Activated T-helper 2 cell treated with anti-CD3 and anti-CD28 coated beads, Interferon-gamma antibody, Interleukin-2, Interleukin-4, amounts not matched to agents 10 μg/mL and 5 μg/mL and 100 μg/mL, durations not matched to agents 14 hours and 24 hours and 36 hours (primary cell): ENCODE measurements at places on chromosomes 7 and 10.

GRCh38 chr7:13288516-13288915, 601.1 kb downstream of the ARL4A start:
- DNase-seq: no peak

- peak; percentile 28 for DNase-seq
Measured at GRCh38 chr10:60733517-60733822, 44.8 kb upstream of the CDK1 start.

DNA sequence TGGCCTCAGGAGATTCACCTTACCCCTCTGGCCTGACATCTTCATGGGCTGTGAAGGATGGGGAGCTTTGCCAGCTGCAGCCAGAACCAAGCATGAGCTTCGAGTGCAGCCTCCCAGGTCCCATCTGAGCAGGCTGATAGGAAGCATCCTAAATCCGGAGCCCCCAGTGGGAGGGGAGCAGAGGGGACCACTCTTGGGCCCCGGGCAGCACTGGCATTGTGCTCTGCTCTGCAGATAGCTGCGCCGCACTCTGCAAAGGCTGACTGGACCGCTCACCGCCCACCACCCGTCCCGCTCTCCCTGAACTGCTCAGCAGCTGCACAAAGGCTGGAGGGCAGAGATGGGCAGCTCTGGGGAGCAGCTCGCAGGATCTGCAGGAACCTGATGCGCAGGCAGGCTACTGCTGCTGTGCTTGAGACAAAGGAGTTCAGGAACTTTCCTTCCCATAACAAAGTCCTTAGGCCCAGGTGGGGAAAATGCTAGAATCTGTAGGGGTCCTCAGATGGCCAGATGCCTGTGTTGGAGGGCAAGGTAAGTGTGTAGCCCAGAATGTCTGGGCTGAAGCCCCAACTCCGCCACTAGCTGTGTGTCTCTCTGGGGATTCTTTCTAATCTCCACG, 51.8 kb downstream of the ARHGAP22 start:
- DNase-seq: no peak

- no peak for DNase-seq
Measured at GRCh38 chr10:92502296-92502808, 71.5 kb downstream of the IDE start.

- no peak for DNase-seq
Measured at GRCh38 chr10:89783406-89783805, 82.0 kb downstream of the KIF20B start.

DNA sequence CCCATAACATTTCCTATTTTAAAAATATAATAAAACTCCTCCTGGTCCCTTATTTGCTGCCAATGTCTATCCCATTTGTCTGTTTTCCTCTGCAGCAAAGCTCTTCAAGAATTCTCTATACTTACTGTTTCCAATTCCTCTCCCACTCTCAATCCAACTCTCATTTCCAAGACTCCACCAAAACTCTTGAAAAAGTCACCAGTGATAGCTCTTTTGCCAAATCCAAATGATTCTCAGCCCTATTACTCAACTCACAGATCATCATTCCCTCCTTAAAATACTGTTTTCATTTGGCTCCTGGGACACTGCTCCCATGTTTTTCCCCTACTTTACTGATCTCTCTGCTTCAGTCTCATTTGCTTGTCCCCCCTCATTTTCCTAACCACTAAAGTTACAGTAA, 139.4 kb downstream of the HIBADH start:
- DNase-seq: no peak

DNA sequence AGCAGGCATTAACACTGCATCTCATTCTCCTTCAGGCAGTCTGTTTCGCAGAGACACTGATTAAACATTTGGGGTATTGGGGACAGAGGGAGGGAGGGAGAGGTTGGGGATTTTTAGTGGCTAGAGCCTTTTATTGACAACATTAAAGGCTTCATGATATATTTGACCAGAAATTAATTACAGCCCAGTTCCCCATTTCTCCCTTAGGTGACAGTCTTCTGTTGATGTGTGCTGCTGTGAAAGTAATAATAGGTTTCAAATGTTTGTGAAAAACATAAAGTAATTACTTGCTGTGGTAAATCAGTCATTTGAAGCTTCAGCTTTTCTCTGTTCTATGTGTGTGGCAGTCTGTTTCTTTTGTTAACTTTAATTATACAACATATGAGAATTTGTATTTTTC, 105.3 kb upstream of the LRGUK start:
- no peak for DNase-seq

DNA sequence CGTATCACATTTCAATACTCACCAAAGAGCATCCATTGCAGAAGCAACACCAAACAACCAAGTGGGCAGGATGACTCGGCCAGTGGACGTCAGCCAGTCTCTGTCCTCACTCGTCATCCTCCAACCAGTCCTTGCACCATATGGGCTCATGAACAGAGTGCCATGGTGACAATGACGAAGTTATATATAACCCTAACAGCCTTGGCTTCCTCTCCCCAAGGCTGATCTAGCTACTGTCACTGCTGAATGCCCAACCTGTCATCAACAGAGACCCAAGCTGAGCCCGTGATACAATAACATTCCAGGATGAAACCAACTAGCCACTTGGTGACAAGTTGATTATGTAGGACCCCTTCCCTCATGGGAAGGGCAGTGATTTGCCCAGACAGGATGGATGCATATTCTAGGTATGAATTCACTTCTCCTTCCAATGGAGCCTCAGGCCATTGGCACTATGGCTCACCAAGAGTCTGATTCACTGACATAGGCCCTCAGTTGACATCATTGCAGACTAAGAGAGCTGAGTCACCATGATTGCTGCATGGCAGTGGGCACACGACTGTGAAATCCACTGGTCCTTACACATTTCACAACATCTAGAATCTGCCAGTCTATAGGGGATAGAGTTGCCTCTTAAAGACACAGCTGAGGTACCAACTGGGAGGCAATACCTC, 26.3 kb upstream of the PPIF start:
- no peak for DNase-seq

DNA sequence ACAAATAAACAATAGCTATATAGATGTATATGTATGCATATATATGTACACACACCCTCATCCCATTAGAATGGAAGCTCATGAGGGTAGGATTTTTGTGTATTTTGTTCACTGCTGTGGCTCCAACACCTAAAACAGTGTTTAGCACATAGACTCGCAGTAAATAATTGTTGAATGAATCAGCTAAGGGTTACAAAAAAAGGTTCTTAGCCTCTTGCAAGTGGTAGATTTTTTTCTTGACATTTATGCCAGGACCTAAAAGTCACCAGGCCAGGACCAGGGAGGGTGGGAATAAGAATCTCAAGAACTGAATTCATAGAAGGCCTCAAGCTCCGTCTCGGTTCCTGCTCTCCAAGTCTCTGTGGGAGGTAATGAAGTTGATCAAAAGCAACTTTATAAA, 82.5 kb upstream of the CAPZA2 start:
- no peak for DNase-seq

DNA sequence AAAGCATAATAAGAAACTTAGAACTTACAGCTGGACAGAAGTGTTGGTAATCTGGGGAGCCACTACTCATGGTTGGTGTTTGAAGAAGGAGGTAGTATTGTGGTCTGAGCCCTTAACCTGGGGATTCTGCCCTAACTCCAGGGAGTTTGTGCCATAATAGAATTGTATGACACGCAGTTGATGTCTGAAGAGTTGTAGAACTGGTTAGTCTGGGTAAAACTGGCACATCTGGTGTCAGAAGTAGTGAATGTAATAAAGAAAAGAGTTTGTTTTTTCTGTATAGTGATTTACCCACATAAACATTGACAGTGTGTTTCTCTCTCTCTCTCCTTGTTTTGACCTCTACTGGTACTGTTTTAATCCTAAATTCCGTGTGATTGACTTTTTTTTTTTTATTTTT, 448.1 kb upstream of the SEMA3D start:
- no peak for DNase-seq

DNA sequence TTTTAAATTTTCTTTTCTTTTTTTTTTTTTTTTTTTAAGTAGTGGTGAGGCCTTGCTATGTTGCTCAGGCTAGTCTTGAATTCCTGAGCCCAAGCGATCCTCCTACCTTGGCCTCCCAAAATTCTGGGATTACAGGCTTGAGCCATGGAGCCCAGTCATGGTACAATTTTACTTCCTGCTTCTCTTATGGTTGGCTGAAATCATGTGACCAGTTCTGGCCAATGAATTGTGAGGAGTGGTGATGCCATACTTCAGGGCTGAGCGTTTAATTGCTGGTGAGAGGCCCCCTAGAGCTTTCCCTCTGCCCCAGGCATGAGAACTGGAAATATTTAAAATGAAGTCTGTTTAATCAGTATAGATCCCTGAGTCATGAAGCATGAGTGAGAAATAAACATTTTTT, 22.2 kb upstream of the BAIAP2L1 start:
- no peak for DNase-seq

DNA sequence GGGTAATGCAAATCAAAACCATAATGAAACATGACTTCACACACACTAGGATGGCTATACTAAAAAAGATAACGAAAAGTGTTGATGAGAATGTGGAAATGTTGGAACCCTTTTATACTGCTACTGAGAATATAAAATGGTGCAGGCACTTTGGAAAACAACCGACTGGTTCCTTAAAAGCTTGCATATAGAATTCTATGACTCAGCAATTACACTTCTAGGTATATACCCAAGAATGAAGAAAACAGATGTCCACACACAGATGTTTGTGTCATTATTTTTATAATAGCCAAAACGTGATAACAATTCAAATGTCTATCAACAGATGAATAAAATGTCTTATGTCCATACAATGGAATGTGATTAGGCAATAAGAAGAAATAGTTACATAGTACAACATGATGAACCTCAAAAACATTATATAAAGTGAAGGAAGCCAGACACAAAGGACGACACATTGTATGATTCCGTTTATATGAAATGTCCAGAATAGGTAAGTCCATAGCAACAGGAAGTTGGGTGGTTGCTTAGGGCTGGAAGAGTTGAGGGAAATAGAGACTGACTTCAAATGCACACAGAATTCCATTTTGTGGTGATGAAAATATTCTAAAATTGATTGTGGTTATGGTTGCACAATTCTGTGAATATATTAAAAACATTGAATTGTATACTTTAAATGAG, 148.3 kb upstream of the PHYHIPL start:
- DNase-seq: no peak

GRCh38 chr7:55553024-55553345, 19.3 kb downstream of the VOPP1 start:
- no peak for DNase-seq

GRCh38 chr7:140977741-140978140, 37.0 kb downstream of the MRPS33 start:
- DNase-seq: no peak

DNA sequence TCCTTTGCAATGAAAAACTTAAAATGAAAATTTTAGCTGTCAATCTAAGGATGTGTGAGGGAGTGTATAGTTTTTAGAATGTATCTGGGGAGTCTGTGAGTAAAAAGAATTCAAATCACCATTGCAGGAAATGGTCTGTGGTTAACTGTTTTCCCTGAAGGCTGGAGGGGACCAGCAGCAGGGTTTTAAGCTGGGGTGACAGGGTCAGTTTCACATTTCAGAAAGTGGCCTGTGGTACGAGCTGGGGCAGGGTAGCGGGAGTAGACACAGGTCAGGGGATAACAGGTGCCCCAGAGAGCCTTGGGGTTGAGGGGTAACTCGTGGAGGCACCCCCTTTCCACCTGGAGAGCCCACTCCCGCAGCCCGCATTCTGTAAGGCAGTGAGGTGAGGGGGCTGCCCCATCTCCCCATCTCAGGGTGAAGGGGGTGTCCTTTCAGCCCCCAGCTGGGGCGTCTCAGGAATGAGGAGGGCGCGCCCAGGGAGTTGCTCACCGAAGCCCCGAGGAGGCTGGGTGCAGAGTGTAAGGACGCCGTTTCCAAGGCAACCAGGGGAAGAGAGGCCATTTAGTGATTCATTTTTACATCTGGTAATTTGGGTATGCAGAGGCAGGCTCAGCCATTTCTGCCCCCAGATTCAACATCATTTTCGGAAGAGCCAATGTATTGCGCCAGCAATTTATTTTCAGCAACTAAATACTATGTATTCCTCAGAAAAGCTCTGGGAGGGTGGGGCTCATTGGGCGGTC, 168.9 kb downstream of the SLIT1 start:
- peak; percentile 17 for DNase-seq

GRCh38 chr10:31686599-31686998, 242.0 kb downstream of the ARHGAP12 start:
- no peak for DNase-seq

GRCh38 chr10:24951201-24952142, 934 bp downstream of the PRTFDC1 start:
- no peak for DNase-seq

DNA sequence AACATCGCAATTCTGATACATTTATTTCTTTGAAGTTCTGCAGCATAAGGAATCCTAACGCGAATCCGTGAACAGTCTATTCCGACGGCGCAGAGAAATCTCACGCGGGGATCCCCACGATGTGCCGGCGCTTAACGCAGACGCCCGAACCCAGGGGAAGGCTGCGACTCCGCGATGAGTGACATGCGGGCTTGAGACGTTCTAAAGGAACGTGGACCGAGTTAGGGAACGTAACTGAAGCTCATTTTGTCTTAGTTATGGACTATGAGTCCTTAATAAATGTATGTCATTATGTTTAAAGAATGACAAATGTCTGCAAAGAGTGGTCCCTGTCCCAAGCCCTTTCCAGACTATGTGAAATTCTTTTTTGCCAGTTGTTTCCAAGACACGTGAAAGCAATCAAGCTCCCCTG, 995 bp upstream of the PARD3 start:
- no peak for DNase-seq

DNA sequence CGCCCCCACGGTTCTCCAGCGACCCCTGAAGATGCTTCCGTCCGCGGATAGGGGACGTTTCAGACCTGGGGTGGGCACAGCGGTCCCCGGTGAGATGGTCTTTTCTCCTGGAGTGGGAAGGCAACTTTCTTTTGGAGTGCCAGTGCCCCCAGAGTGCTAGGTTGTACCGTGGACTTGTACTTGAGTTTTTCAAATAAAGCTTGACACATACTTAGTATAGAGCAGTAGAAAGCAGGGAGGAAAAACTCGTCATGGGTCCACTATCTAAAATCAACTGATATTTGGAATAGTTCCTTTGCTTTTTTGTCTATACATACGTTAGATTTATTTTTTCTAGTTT, 28.4 kb downstream of the RBM20 start:
- no peak for DNase-seq

DNA sequence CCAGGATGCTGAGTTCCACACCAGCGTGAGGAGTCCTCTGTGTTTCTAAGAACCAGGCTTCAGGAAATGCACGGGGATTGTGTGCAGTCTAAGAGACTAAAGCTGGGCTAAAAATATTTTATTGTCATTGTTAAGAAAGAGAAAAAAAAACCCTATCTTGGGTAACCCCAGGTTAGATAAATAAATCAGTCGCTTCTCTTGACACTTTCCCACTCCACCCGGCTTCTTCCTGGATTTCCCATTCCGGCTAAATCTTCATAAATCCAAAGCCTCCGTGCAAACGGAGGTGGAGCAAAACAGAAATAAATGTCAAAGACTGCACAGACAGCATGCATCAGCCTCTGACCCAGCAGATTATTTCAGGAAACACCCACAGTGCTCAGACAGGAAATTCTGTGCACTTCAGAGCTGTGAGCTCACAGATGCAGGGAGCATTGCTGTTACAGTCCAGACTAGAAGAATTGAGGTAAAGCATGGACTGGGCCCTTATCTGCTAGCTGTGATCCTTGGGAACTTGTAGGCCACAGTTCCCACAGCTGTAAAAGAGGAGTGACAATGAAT, 44.8 kb upstream of the GRID1 start:
- no peak for DNase-seq

- no peak for DNase-seq
Measured at GRCh38 chr7:29955075-29955792, 34.4 kb downstream of the SCRN1 start.
